ENCODE measurements at places on chromosomes 11 and 22.
A peak's percentile ranks its signal among the peaks of the same experiment; 100 is the strongest.

GRCh38 chr11:126716456-126717083 is 284.0 kb downstream of the KIRREL3 start:
- peak; percentile 24 for DNase-seq

GRCh38 chr11:118658429-118659313 is 20.8 kb downstream of the TREH start:
- no peak for DNase-seq

DNA sequence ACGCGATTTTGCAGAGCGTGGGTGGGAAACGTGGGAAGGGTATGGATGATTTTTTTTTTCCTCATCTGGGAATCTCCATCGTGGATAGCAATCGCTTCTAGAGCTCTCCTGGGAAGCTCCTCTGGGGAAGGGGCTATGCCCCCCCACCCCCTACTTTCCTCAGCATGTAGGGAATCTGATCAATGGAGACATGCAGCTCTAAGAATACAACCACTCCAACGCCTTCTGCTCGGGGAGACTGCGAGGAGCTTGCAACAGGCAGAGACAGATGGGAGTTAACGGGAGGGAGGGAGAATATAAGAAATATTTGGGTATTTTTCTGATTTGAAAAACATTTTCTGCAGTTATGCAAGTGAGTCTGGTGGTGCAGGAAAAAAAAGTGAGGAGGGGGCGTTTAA is 104.6 kb upstream of the HSD17B12 start:
- DNase-seq: no peak

DNA sequence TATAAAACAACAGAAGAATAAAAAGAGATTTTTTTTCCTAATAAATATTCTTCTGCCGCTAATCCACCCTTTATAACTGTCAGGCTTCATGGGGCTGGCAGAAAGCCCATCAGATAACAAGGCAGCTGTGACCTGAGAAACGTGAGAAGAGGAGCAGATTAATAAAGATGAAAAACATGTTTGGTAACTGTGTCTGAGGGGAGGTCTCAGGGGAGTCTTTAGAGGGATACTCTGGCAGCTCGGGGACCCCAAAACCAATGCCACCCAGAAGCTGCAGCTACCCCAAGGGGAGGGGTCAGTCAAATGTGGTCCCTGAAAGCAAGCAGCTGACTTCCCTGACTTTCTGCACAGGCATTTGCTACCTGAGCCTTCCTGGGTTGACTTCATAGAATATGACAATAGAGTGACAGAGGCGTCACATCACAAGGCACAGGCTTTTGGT is 48.4 kb upstream of the POU2AF1 start:
- DNase-seq: peak; percentile 60

DNA sequence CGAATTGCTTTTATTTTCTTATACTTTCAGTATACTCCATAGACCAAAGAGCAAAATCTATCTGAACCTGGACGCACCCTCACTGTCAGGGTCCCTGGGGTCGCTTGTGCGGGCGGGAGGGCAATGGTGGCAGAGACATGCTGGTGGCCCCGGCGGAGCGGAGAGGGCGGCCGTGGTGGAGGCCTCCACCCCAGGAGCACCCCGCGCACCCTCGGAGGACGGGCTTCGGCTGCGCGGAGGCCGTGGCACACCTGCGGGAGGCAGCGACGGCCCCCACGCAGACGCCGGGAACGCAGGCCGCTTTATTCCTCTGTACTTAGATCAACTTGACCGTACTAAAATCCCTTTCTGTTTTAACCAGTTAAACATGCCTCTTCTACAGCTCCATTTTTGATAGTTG is 1077.4 kb downstream of the BRD1 start:
- no peak for DNase-seq

DNA sequence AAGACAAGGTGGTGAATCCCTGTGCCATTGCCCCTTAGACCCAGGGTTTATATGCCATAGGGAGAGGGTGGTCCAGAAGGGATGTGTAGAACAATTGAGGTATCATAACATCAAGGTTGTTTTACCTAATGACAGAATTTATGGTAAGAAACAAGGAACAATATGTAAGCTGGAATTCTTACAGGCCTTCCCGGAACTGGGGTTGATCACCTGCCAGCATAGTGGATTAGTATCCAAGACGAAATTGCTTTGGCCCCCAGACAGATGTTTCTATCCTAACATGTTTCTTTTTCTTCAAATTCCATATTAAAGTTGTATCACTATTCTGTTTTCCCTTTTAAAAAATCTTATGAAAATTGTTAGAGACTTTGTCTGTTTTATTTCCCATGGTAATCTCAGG is 343.8 kb upstream of the ANO3 start:
- DNase-seq: no peak

All from NCI-H1092 (cell line).